Stimulated activated CD8-positive, alpha-beta memory T cell treated with anti-CD3 and anti-CD28 coated beads, Interleukin-4, amount 100 ng/mL, for 1 hour (primary cell): ENCODE measurements at places on chromosomes 5 and 9.

GRCh38 chr5:134543820-134544614 lies 18.5 kb downstream of the JADE2 start:
- no peak for DNase-seq

- no peak for DNase-seq
Observed at GRCh38 chr5:175252234-175252805, 191.7 kb downstream of the DRD1 start.

GRCh38 chr9:36970007-36970888 lies 63.8 kb downstream of the PAX5 start:
- DNase-seq, result no peak

DNA sequence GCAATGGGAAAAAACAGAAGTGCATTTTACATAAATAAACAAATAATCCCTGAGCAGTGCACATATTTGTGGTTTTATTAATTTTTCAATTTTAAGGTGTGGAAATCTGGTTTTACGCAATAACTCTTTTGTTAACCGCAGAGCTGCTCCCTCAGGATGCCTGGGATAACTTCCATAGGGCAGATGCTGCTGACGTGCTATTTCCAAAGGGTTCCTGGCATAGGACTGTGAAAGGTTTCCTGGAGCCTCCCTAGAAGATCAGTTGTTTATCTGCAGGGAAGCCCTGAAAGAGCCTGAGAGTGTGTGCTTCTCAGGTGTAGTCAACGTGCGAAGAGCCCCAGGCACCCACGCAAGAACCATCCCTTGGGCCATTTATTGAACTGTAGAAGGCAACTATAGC lies 443.5 kb downstream of the PLK2 start:
- no peak for DNase-seq

DNA sequence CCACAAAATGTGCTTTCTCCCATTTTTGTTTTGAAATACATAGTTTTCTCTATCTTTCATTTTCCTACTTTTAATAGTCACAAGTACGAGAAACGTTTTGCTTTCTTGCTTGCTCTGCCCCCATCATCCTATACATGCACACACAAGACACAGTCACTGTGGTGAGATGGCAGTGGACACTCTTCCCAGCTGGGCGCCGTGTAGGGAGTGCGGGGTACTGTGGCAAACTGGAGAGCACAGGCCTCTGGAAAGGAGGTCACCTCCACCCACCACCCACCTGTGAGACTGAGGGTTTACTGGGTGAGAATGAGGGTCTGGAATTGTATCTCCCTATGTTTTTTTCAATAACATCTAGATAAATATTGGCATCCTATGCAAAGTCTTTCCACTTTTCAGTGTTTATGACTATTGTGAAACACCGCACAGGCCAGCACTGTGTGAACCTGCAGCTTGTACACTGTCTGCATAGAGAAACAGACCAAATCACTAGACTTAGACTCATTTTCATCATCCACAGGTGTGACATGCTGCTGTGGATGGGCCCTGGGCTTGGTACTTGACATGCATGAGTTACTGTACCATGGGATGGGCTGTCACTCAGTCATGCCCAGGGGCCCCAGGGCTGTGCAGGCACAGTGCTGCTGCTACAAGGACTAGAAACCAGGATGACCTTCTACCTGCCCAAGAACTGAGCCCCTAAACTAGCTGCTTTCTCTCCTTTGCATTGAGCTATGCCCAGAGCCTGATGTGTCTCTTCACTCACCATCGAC lies 118.1 kb upstream of the LMX1B start:
- DNase-seq, result no peak

DNA sequence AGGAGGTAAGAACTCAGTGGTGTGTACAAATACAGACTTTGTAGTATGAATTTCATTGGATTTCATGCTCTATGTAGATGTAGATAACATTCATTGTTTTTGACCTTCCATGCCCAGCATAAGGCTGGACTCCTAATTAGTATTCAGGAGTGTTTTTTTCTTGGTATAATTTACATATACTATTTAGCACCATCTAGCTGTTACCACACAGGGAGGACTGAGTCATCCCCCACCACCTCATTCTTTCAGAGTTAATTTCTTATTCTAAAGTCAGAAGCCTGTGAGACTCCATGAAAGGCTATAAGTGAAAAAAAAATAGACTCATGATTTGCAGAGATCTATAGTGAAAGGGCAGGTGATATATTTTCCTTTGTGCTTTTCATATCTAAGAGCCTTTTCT lies 555.0 kb downstream of the PRR16 start:
- DNase-seq, result no peak

GRCh38 chr5:106116682-106117081 lies 1554.1 kb downstream of the EFNA5 start:
- DNase-seq, result no peak

- no peak for DNase-seq
Observed at GRCh38 chr9:127455324-127455992, 4.1 kb downstream of the LRSAM1 start.

DNA sequence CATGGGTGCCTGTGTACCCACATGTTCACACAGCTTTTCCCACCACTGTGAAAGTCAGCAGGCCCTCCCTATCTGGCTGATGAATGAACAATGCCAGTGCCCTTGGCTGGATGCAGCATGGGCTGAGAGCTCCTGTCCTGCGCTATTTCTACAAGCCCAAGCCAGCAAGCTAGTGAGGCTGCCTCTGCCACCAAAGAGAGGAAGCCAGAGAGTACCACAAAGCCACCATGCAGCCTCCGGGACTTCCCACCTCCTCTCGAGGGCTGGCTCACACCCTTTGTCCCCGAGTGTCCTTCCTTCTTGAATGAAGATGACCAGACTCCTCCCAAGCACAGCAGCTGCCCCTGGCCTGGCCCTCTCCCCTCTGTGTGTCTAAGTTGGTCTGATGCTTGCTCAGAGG lies 76.5 kb downstream of the SH3PXD2B start:
- no peak for DNase-seq

GRCh38 chr9:126842977-126843799 lies 17.3 kb upstream of the ZBTB34 start:
- DNase-seq, result no peak

DNA sequence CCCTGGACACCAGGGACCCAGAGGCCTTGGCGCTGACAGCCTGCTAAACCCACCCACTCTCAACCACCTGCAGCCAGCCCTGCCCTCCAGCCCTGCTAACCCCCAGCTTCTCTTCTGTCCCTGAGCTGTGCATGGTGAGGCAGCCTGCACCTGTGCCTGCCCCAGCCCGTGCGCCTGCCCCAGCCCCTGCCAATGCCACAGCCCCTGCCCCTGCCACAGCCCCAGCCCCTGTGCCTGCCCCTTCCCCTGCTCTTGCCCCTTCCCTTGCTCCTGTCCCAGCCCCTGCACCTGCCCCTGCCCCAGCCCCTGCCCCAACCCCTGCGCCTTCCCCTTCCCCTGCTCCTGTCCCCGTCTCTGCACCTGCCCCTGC lies 43.3 kb upstream of the IRX4 start:
- no peak for DNase-seq

DNA sequence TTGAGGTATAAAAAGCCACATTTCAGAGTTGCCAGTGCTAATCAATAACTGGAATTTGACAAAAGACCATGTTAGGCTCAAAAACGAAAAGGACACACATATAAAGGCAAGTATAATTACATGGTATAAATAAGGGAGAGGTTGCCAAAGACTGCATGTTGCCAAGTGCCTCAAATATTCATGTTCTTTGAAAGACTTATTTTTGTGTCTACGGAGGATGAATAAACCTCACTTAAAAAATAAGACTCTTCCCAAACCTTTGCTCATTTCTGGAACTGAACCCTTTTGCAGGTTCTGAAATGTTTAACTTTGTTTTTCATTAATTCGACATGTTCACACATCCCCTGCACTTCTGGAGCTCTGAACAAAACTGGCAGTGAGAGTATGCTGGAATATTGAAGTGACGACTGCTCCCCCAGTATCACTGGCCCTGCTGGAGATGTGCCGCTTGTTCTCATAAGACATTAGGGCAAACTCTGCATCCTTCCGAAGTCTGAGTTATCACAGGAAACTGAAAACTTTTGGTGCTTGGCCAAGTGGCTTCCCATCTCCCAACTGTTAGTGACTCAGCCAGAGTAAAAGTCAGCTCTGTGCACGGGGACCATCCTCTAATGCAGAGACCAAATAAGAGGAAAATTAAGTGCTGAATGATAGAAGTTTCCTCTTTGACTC lies 336.8 kb downstream of the GLIS3 start:
- no peak for DNase-seq

- no peak for DNase-seq
Observed at GRCh38 chr5:17218353-17219005, 1.0 kb downstream of the BASP1 start.

GRCh38 chr5:167587772-167588437 lies 703.5 kb upstream of the WWC1 start:
- no peak for DNase-seq

DNA sequence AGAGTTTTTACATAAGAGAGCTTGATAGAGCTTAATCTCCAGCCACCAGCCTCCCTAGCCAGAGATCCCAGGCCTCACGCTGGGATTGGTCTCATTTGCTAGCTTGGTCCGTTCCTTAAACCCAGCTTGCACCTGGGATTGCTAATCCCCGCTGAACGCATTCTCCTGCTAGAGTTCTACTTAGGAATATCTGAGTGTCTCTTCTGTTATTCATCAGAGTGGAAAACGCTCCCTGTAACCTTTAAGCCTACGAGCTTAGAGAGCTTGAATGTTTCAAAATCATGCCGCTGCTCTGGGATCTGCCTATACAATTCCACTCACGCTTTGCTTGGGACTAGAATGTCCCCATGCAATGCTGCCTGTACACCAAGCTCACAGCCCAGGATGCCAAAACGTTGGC lies 201.8 kb downstream of the NSG2 start:
- DNase-seq, result no peak

DNA sequence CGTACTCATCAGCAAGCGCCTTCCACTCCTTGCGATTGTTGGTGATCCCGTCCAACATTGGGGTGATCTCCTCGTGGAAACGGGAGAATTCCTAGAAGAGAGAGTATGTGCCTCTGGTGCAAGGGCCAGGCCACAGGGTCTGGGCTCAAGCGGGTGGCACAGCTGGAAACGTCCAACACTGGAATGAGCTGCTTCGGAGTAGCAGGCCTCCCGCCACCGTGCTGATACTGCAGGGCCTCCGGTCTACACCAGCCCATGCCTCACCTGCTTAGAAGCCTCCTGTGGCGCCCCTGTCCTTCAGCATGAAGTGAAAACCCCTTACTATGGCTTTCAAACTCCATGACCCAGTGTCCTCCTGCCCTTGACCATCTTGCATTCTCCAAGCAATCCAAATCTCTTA lies 81.4 kb downstream of the PDE6A start:
- no peak for DNase-seq

DNA sequence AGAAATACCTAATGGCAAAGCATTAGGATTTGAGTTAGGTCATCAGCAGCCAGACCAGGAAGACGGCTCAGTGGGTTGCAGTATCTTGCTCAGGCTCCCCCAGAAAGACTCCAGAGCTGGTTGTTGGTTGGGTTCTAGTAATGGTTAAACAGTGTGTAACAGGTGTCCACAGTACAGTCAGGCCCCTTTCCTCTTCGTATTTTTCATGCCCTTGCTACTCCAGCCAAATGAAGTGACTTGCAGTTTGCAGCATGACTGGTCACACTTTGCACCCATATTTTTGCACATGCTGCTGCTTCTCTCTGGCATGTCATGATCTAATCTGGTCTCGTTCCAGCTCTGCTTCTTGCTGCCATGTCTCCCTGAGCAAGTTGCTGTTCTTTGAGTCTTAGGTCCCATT lies 60.6 kb upstream of the TRPC7 start:
- no peak for DNase-seq

DNA sequence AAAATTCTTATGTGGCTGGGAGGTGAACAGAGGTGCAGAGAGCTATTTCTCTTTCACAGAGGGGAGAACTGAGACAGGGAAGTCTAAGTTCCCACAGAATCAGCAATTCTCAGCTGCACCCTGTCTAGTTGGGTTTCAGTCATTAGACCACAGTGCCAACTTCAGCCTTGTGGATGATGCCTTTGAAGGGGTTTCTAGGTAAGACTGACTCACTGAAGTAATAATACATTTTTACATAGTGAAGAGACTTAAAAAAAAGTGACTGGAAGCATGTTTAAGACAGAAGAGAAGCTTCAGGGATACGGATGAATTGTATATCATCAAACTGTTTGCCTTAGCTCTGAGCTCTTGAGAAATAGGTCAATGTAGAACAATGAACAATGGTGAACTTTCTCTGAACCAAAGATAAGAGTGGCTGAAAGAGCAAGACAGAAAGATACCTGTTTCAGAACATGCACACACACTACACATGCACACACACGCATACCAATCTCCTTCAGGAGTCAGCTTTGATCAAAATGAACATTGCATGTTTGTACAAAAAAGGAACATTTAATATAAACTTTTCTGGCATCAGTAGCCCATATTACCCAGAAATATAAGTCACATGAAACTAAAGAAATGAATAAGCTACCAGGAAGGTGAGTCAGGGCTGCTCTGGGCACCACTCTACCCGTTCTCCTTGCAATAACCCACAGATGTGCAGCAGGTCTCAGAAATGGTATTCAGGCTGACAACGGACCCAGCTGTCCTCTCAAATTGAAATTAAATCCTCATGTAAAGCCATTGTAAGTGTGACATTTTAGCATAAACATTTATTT lies 12.6 kb upstream of the FYB1 start:
- no peak for DNase-seq

- DNase-seq, result no peak
Observed at GRCh38 chr5:108459769-108460168, 77.9 kb upstream of the FBXL17 start.

DNA sequence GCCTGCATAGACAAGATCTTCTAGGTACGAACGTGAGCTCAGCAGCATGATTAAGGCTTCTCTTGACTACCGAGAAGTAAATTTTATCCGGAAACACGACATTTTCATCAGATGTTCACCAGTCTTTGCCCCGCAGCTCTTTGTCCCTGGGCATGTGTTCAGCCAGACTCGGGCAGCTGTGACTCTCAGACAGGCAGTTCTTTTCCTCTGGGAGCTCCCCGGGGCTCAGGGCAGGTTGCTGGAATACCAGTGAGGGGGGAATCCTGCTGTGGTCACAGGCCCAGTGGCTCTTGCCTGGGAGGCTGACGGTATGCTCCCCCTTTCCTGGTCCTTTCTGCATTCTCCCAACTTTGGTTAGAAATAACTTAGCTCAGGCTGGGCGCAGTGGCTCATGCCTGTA lies 186.1 kb downstream of the GNA14 start:
- no peak for DNase-seq

- no peak for DNase-seq
Observed at GRCh38 chr5:125461641-125462072, 715.2 kb upstream of the ZNF608 start.

DNA sequence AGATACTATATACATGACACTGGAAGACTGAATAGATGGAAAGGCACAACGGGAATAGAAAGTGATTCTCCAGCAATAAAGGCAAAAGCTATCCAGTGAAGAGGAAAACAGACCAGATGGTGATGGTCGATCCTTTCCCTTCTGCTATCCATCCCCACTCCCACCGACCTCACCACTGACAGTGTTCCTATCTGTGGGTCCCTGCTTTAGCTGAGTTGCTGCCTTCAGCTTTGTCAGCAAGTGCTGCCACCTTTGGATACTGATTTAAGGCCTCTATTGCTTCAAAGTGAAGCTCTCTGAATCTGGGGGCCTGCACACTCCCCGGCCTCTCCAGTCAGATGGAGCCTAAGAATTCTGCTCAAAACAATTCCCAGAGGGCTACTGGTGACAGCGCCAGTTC lies 32.3 kb downstream of the EPB41L4A start:
- no peak for DNase-seq
